ENCODE measurements at places on chromosomes 3 and 15. TPM values are rescaled to one million over a fixed set of nuclear protein-coding genes. Genes with fewer than 3 reads are reported as not detected.

- no peak for DNase-seq
Observed at GRCh38 chr3:50364573-50365079, 5.3 kb upstream of the TMEM115 start.

- no peak for DNase-seq
Observed at GRCh38 chr3:168275662-168276061, 179.9 kb upstream of the GOLIM4 start.

PLS1 gene
- total RNA-seq = 0.74 TPM

GOLGA6L6 gene
- total RNA-seq = not detected

MYD88 gene
- 52.3 TPM for total RNA-seq

CLDN16 gene
- not detected for total RNA-seq

CCR8 gene
- total RNA-seq = not detected

MCF2L2 gene
- total RNA-seq = 1.5 TPM

PLAAT1 gene
- total RNA-seq = not detected
